ENCODE measurements at places on chromosomes 2 and 18.

DNA sequence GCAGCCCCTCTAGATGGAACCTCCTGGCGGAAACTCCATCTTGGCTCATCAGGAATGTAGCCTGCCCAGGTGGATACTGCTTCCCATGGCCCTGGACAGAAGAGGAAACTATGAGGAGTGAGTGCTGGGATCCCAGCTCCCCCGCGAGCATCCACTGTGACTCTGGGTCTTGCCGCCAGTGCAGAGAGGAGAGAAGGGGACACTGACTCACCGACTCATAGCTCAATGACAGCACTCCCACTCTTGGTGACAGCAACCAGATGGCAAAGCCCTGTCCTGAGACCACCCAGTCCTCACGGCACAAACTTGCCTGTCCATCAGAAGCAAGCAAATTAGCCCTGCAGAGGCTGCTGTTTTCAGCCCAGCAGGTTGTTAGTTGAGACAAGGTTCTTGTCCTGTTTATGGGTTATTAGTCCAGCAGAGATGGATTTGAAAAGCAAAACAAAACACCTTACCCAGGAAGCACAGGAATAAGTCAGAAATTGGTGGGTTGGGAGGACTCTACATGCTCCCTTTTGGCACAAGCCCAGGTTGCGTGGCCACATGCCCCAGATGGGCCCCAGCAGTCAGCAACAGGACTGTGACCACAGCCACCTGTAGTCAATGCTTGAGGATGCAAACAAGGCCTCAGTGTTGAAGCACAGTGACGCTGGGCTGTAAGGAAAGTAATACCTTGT is 111.5 kb upstream of the GLI2 start:
- DNase-seq = no peak

GRCh38 chr18:53971331-53971730 is 253.1 kb downstream of the MBD2 start:
- DNase-seq = no peak

- DNase-seq = no peak
Observed at GRCh38 chr2:188561473-188561979, 269.9 kb downstream of the GULP1 start.

GRCh38 chr2:134260713-134261112 is 6.8 kb downstream of the MGAT5 start:
- no peak for DNase-seq

DNA sequence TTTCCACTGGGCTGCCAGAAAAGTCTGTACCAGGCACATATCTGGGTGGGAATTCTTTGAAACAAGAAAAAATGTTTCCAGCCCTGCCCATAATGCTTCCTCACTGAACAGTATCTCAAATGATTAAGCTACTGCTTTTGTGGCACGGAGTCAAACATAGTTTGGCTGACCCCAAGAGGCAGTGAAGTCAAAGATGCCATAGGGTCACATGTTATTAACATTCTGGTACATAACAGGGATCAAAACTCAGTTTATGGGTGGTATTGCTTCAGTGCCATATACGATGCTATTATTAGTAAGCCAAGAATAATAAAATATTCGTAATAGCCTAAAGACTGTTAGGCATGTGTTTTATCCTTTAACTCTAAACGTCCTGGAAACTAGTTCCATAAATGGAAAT is 112.4 kb downstream of the FEZ2 start:
- DNase-seq = no peak

DNA sequence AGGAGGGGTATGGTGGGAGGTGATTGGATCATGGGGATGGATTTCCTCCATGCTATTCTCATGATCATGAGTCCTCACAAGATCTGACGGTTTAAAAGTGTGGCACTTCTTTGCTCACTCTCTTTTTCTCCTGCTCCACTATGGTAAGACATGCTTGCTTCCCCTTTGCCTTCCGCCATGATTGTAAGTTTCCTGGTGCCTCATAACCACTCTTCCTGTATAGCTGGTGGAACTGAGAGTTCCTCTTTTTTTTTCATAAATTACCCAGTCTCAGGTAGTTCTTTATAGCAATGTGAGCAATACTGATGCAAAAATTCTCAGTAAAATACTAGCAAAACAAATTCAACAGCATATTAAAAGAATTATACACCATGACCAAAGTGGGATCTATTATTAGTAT is 728.5 kb upstream of the SLC8A1 start:
- no peak for DNase-seq

DNA sequence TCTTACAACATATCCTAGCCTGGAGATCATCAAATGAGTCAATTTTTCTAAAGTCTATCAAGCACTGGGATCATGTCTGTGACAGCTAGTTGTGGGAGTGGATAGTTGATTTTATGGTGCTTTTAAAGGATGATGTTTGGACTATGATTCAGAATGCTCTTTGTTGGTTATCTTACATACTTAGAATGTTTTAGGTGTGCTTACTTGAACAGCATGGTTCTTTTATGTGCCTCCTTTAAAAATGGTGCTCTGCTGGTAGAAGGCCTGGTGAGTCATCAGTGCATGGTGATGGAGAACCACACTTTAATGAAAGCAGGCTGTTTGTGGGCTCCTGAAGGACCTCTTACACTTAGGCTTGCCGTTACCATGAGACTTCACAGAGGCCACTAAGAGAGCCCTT is 682.7 kb upstream of the FANCL start:
- DNase-seq = no peak

DNA sequence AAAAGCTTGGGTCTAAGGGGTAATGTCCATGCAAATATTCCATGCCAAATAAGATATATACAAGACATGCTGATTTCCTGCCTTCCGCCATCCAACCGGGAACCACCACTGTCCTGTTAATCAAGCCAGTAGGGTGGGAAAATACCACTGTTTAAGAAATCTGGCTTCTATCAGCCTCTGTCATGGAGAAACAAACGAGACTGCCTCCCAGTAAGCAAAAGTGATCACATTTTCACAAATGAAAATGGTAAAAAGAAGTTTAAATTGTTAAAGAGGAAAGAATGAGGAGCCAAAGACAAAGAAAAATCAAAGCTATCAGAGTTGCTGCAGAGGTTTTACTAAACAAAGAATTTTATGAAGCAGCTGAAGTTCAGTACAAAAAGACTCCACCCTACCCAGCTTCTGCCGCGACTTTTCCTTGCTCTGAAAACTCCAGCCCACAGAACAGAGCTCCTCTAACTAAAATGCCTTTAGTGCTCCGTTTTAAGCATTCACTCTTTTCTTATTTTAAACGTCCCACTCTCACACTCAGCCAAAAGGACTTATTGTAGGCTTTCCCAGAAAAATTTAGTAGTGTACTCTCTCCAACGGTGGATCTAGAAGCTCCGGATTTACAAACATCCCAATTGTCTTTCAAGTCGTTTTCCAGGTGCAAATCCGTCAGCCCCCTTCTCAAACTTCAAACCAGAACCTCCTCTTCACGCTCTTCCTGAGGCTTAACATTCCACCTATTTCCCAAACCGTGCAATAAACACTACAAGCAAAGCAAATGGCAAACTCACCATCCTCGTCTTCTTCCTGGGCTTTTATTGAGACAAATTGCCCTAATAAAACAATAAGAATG is 613 bp downstream of the COL5A2 start:
- no peak for DNase-seq

DNA sequence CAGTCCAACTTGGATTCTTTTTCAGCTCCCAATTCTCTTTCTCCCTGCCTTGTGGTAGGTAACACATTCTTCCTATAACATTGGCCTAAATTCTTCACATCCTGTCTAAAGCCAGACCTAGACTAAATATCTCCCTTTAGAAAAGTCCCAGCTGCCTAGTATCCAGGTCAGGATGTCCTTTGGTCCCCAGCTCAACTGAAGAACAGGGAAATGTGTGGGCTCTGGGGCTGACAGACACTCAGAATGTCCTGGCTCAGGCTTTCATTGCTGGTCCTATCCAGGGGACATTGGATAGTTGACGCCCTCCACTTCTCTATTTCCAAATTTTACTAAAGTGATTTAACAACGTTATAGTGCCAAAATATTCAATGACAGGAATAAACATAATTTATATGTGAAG is 219.3 kb downstream of the PID1 start:
- DNase-seq = no peak

DNA sequence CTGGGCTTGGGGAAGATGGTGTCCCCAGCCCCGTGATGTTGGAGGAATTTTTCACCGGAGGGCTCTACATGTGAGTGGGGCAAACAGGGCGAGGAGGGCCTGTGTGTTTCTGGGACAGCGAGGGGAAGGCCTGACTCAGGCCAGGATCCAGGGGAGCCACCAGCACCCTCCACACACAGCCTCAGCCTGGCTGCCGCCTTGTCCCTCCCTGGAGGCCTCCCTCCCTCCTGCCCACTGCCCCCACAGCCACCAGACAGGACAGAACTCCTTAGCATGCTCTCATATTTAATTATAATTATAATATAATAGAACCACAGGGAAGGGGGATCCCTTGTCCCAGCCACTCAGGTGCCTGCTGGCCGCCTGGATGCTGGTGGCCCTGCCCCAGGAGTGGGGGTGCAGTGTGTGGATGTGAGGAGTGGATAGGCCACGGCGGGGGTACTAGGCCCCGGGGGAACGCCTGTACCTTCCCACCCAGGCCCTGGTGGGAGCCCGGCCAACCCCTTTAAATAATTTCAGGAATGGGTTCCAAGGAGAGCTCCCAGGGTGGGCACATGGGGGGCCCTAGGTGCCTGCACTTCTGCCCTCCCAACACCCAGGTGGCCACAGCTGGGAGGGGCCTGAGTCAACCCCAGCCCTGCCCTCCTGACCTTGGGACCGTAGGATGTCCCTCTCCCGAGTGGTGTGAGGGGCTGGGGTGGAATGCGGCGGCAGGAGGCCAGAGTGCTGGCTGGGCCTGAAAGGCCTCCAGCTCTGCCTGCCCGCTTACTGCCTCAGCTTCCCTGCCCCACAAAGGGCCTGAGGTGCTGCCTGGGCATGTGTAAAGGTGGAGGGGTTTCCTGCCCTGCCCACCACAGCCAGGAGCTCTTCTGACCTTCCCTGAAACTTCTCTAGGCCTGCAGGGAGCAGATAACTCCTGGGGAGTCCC is 8.8 kb downstream of the PDCD1 start:
- no peak for DNase-seq

GRCh38 chr2:232246245-232246644 is 132.3 kb upstream of the ALPP start:
- DNase-seq = no peak

DNA sequence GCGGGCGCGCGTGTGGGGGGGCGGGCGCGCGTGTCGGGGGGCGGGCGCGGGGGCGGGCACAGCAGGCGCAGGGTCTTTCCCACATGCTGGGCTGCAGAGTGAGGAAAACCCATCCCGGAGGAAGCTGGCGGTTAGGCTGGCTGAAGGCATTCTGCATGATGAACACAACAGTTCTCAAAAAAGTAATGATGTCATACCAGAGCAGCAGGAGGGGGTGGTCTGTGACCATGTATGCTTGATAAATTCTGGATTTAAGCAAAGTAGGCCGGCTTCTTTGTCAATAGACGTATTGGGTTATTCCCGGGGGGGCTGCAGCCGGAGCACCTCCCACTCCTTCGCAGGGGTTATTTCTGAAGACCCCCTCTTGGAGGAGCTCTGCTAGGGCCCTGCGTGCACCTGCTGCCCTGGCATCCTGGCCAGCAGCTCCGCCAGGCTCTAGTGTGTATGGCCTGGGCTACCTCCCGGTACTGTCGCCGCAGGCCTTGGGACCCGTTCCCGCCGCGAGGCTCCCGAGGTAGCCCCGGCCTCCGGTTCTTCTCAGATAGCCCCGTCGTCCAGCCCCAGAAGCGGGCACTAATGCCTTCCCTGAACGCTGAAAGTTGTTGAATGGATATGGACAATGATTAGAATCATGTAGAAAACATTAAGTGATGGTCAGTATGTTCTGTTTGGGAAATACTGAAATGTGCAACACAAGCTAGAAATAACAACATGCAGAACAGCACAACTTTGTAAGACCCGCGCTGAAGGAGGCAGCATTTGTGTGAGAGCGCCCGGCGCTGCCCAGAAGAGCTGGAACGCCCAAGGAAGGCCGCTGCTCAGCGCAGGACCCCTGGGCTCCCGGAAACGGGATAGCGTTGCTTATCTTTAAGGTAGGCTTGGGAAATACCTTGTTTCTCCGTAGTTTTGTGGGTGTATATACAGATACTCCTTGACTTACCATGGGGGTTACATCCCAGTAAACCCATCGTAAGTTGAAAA is 101.4 kb upstream of the RAB6C start:
- peak; percentile 53 for DNase-seq

DNA sequence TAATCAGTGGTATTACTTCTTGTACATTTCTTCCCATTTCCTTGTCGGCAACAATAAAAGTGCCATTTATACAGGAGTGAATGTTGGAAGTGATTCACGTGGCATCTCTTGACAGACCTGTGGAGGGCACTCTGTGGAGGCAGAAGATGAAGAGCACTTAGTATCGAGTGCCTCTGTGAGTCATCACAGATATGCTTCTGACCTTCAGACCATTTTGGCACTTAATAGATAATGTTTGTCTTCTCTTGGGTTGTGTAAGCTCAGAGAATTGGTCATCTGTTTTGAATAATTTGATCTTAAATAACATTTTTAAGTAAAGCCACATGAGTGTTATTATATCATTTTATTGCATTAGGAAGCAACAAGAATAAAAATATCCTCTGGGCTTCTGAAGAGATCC is 305.5 kb downstream of the PTPRM start:
- DNase-seq = no peak

Data from hematopoietic multipotent progenitor cell treated with erythropoietin and hydrocortisone succinate and interleukin-3 and kit ligand, for 8 days (in vitro differentiated cells).